ENCODE measurements at places on chromosomes 4 and X.

GRCh38 chrX:146707781-146708180, 101.8 kb upstream of the CXorf51B start:
- DNase-seq, result no peak

- no peak for DNase-seq
Observed at GRCh38 chr4:54439831-54440243, 210.7 kb downstream of the PDGFRA start.

DNA sequence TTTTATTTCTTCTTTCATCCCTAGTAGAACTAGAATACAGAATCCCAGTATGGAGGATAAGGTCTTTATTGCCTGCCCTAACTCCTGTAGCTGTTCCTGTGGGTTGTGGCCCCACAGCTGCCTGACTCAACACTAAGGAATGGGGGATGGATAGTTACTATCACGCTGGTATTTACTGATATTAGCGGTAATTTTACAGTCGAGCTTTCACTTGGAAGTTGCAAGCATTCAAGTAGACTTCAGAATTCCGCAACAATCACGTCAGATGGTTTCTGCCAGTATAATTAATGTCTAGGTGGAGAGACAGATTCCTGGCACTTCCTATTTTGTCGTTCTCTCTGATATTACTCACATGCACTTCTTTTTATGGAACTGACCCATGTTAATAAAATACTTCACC, 489.8 kb downstream of the PABPC4L start:
- DNase-seq, result no peak

DNA sequence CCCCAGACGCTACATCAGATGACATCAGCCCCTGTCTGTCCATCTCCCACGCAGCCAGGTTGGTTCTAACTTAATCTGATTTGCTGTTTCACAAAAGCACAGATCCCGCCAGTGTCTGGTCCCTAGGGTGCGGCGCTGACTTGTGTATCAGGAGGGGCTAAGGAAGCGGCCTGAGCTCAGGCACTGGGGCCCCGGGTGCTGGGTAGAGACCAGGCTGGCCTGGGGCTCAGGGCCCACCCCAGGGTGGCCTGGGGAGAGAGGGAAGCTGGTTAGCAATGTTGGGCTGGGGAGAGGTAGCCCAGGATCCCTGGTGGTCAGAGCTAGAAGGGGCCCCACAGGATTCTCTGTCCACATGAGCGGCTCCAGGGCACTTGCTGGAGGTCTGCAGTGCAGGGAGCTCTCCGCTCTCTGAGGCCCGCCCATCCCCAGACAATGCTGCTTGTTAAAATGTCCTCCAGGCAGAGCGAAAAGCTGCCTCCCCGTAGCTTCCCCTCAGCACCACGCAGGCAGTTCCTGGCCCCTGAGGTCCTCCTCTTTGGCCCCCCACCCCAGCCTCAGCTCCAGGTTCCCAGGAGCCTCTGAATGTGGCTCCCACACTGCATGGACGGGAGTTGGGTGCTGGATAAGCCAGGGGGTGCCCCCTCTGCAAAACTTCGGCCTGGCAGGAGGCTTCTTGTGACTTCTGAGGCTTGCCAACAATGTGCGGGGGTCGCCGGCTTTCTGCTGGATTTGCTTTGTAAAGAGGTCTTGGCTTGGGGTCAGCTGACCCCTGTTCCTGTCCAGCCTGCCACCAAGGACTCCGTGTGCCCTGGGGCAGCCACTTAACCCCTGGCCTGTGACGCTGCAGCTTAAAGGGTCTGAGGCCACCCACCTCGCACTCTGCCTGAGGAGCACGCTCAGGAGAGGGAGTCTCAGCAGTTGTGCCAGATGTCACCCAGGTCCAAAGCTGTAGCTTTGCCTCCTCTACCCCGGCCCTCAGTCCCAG, 112.9 kb downstream of the CPZ start:
- DNase-seq, result no peak

- DNase-seq, result no peak
Observed at GRCh38 chr4:104032896-104033295, 313.1 kb upstream of the TACR3 start.

DNA sequence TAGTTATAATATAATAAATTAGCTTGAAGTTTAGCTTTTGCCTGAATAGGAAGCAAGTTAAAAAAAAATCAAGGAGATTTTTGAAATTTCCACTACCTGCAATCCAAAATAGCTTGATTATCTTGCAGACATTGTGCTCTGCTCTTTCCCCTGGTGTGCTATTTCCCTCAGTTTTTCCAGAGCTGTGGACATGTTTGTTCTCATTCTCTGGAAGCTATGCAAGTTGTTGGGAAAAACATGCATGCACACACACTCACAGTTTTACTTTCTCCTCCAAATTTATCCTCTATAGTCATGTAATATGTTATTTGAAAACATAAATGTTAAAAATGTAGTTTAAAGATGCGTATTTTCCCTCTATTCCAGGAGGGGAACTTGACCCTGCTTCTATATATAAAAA, 225.8 kb upstream of the ARSJ start:
- no peak for DNase-seq

Measured in activated CD8-positive, alpha-beta memory T cell treated with anti-CD3 and anti-CD28 coated beads for 1 hour (primary cell).